ENCODE measurements at places on chromosomes 5 and 9.
A peak's percentile ranks its signal among the peaks of the same experiment; 100 is the strongest.

DNA sequence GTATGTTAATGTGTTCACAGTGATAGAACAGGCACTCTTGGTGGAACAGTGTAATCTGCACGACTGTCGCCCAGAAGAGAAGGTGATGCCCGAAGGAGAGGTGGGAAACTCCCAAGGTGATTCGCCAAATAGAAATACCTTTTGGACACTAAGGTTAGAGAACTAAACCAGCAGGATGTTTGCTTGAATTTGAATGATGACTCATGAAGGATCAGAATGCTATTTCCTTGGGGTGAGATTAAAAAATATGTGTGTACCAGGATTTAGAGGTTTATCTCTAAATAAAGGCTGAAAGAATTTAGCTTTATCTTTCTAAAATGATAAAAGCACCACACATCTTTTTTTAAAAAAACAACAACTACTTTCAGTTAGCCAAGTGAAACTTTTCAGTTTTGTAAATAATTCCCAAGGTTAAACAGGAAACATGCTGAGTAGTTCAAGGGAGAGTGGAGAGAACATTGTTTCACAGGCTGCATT is 297.4 kb upstream of the TAS2R1 start:
- DNase-seq = no peak

GRCh38 chr5:107523029-107523680 is 147.6 kb downstream of the EFNA5 start:
- no peak for DNase-seq

DNA sequence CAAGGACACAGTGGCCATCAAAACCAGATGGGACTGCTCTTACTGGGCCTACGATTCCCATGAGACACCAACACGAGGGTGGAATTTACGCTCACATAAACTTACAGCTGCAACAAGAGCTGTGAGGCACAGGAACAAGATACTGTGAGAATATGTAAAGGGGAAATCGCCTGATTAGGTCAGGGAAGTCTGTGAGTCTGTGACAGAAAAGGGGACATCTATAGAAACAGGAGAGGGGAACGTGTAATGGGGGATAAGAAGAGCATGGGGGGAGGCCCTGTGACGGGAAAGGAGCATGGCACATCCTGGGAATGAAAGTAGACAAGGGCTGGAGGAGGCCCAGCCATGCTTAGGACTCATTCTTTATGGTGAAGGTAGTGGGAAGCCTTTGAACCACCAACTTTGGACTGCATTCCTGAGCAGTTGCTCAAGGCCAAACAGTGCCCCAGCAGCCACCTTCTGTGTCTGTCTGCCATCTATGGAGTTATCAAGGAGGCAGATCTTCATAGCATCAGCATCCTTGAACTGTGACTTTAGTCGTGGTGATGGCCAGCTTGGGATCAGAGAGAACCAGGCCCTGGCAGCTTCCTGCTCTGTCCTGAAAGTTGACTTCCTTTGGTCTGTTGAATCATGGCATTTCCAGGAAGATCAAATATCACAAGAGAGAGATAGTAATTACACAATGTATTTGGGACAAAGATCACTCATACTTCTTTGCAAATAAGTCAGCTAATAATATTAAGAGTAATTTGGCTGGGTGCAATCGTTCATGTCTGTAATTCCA is 87.9 kb upstream of the FAM169A start:
- DNase-seq = no peak

DNA sequence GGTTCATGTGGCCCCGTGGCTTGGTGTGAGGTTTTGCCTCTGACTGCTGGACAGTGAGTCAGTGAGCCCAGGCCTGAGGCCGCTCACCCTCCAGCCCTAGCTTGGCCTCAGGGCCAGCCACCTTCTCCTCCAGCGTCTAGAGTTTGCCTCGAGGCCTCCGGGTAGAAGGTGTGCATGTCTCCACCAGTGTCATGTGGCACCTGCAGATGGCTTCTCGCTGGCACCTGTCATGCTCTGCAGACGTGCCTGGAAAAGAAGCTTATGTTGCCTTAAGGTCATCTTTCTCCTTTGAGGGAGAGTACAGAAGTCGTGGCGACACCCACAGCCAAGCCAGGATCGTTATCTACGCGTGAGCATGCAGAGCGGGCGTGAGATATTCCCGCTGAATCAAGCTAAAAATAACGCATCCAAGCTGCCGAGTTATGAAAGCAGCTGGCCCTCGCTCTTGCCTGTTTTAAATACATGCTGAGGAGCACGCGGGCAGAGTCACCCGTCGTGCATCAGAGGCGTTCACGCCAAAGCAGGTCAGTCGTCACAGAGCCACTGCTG is 79.7 kb upstream of the FCN2 start:
- DNase-seq = no peak

DNA sequence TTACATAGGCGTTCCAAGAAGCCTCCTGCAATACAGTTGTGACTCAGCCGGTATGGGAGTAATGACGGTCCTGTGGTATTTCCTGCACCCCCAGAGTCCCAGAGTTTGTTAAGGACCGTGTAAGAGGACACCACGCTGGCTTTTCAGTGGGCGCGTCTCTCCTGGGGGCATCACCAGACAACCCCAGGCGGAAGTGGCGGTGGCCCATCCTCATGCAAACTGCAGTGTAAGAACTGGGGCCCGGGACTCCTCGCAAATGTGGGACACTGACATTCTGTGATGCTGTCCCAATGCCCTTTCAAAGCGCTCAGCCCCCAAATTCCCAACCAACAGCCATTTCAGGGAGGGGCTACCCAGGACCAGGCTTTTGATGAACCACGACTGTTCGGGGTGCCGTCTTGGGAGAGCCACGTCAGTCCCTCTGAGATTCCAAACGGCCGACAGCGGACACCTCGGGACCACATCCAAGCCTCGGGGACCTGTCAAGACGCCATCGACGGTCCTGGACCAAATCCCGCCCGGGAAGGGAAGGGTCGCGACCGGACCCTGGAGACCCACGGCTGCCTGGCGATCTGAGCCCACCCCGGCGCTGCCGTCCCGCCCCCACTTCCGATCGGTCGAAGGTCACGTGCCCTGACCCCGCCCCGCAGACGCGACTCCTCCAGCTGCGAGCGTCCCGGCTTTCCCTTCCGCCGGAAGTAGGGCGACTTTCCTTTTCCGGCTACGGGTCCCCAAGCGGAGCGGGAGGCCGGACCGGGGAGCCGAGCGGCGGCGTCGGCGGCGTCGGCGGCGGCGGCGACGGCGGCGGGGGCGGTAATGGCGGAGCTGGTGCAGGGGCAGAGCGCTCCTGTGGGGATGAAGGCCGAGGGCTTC is at the start of gene FUBP3:
TSS of gene FUBP3 (plus strand) at position 713 of the 873 bp plus-strand sequence. CDS start at position 817, 104 bp downstream.
- DNase-seq = peak; percentile 90

DNA sequence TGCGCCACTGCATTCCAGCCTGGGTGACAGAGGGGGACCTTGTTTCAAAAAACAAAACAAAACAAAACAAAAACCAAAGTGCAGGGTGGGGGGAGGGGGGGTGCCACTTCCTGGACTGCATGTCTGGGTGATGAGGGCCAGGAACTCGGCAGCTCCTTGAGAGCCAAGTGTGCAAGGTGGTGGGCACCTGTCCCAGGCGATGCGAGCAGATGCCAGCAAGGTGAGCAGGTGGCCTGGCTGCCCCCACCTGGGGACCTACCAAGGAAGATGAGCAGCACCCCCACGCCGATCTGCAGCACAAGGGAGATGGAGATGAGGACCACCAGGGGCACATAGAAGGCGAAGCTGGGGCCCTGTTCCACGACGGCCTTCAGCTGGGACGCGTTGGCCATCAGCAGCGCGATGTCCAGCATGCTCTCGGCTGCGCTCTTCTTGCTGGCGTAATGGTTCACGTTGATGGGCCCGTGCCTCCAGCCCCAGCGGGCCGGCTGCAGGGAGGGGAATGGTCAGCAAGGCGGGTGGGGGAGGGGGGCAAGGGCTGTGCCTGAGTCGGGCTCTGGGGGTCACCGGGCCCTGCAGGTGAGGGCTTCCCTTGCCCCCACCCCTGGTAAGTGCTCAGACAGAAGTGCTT is 7.8 kb downstream of the NINJ1 start:
- no peak for DNase-seq

GRCh38 chr9:33024126-33024965 is 727 bp upstream of the DNAJA1 start:
- no peak for DNase-seq

DNA sequence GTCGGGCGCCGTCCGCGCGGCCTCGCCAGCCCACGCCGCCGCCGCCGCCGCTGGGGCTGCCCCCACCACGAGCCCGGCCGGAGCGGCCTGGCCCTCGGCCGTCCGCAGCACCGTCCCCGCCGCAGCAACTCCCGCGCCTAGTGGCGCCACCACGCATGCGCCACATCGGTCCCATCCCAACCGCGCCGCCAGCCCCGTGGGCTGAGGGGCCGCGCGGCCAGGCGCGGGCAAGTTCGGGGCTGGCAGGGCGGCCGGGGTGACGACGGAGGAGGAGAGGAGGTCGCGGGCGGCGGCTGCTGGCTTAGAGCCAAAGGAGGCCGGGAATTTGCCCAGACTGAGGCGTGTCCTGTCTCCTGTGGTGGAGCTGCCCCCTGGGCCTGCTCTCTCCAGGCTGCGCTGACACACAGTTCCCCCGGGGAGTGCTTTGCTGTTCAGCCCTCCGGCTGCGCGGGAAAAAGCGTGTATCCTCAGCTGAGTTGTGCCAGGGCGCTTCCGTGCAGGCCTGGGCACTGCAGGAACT is at the start of gene TUSC1:
TSS of gene TUSC1 (minus strand) at position 298 of the 520 bp plus-strand sequence. CDS start at position 166, 132 bp downstream.
- no peak for DNase-seq

DNA sequence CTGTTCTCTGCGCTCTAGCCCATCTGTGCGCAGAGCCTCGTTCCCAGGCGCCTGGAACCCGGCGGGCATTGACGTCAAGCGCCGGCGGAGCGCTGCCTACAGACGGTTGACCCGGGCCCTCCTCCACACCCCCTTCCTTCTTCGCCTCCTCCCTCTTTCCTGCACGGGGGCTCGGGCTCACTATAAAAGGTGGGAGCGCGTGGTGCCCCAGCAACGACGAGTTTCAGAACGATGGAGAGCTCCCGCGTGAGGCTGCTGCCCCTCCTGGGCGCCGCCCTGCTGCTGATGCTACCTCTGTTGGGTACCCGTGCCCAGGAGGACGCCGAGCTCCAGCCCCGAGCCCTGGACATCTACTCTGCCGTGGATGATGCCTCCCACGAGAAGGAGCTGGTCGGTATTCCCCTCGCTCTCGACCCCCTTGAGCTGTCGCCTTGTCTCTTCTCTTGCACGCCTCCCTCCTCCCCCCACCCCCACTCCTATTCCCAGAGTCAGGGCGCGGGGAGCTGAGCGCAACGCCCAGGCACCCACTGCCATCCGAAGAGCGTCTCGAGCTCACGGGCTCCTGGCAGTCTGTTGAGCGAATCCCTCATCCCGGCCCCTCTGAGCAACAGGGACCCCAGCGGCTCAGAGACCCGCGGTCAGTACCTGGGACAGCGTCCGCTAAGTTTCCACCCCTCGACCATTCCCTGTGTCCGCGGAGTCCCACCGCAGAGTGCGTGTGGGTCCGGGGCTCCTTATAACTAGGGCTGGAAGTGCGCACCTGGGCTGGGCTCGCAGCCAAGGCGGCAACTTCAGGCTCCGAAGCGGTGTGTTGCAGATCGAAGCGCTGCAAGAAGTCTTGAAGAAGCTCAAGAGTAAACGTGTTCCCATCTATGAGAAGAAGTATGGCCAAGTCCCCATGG is at the start of gene CARTPT:
TSS of gene CARTPT (plus strand) at position 213 of the 902 bp plus-strand sequence. CDS start at position 232, 19 bp downstream.
- no peak for DNase-seq

GRCh38 chr9:125375820-125376219 is 114.2 kb downstream of the GAPVD1 start:
- DNase-seq = no peak

GRCh38 chr5:43001748-43002147 is 38.4 kb downstream of the ANXA2R start:
- no peak for DNase-seq

GRCh38 chr5:37786416-37786815 is 53.4 kb downstream of the GDNF start:
- no peak for DNase-seq

GRCh38 chr9:124376329-124376728 is 38.9 kb downstream of the PSMB7 start:
- no peak for DNase-seq

- no peak for DNase-seq
These were observed 13.7 kb downstream of the IER5L start for GRCh38 chr9:129164246-129164930.

- DNase-seq = no peak
These were observed 80.9 kb downstream of the GALNT10 start for GRCh38 chr5:154271466-154271865.

Measured in stimulated activated CD8-positive, alpha-beta memory T cell treated with anti-CD3 and anti-CD28 coated beads, Interleukin-15, amount 100 ng/mL, for 48 hours (primary cell).